ENCODE measurements at places on chromosomes 2 and 18. TPM values are rescaled to one million over a fixed set of nuclear protein-coding genes. Genes with fewer than 3 reads are reported as not detected.

CRYGD gene
- total RNA-seq, result not detected

RBM43 gene
- 4.8 TPM for total RNA-seq

HOXD9 gene
- not detected for total RNA-seq

FBXO48 gene
- total RNA-seq, result 1.5 TPM

SMYD1 gene
- total RNA-seq, result not detected

STAT4 gene
- 81.0 TPM for total RNA-seq

ASB18 gene
- total RNA-seq, result not detected

UNC80 gene
- not detected for total RNA-seq

SPDYA gene
- total RNA-seq, result 0.85 TPM

CHRNG gene
- not detected for total RNA-seq

CHRND gene
- total RNA-seq, result not detected

RGPD3 gene
- total RNA-seq, result 0.04 TPM

ABCG8 gene
- not detected for total RNA-seq

GPR45 gene
- total RNA-seq, result not detected

REG1A gene
- total RNA-seq, result not detected

IL18R1 gene
- 21.8 TPM for total RNA-seq

SP5 gene
- not detected for total RNA-seq

BOLL gene
- not detected for total RNA-seq

CCDC138 gene
- total RNA-seq, result 15.0 TPM

AQP12B gene
- not detected for total RNA-seq

FAP gene
- total RNA-seq, result not detected

TMEM247 gene
- total RNA-seq, result not detected

MARS2 gene
- 24.3 TPM for total RNA-seq

DUSP2 gene
- total RNA-seq, result 274 TPM
